ENCODE measurements at places on chromosomes 12 and 14.

GRCh38 chr12:82174936-82175335 lies 183.3 kb downstream of the CCDC59 start:
- DNase-seq, result no peak

DNA sequence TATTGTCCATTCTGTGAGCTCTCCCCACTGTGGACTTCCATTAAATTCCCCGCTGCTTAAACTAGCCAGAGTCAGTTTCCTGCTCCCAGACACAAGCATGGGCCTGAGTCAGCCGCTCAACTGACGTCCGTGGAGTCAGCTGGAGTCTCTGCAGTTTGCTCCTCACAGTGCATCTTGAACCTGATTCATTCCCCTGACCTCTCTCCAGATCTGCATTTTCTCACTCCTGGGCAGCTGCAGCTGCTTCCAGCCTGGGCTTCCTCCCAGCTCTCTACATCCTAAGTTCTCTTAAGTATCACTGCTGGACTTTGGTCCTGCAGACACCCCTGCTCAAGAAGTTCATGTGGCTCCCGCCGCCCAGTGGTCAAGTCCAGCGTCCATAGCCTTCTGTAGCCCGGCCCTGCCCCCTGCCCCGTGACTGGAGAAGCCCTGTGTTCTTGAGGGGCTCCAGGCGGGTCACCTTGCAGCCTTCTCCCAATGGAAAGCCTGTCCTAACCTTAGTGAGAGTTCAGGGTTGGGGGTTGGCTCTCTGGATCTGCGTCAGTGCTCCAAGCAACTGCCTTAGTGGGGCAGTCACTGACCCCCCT lies 20.0 kb downstream of the NFKBIA start:
- no peak for DNase-seq

DNA sequence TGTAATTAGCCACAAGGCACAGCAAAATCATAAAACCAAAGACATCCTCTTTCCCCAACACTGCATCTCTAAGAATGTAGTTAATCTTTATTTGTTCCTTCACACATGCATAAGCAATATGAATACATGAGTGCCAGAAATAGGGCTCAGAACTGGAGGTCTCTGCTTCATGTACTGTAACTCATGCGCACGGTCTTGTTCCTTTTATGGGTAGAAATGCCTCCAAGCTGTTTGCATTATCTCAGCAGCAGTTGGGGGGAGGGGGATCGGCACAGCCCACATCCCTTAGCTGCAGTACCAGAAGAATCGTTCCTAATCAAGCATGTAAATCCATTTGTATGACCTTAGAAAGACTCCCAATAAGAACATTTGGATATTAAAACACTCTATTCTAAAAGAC lies 20.0 kb downstream of the RHOJ start:
- no peak for DNase-seq

DNA sequence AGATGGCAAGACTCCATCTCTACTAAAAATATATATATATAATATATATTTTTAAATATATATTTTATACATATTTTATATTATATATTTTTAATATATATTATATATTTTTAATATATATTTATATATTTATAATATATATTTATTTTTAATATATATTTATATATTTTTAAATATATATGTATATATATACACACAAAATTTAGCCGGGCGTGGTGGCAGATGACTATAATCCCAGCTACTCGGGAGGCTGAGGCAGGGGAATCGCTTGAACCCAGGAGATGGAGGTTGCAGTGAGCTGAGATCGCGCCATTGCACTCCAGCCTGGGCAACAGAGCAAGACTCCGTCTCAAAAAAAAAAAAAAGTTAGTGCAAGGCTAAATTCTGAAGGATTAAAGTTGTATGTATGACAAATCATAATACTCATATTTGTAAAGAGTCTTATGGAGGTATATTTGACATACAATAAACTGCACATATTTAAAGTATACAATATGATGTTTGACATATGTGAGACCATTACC lies 7.7 kb upstream of the TDG start:
- no peak for DNase-seq

GRCh38 chr12:56074396-56074795 lies 5.6 kb upstream of the ERBB3 start:
- no peak for DNase-seq
